Activated gamma-delta T cell treated with anti-CD3 and anti-CD28 coated beads, Interleukin-2, amount 50 U/mL, for 16 hours (primary cell): ENCODE measurements at places on chromosomes 2 and 18.

DNA sequence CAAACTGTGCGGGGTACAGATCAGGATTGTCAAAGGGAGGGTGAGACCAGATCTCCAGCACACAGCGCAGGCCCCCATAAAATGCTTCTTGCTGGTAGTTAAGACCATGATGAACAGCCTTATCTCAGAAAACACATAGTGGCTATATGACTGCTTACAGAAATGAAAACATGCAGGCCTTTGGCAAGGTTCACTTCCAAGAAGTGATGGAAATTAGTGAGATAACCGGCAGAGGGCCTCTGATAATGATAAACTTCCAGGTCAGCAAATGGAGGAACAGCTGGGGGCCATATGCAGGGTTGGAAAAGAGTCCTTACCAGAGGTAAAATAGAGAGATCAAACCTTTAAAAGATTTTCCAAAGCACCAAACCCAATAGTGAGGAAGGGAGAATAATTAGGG lies 46.6 kb downstream of the CFAP221 start:
- DNase-seq = no peak

DNA sequence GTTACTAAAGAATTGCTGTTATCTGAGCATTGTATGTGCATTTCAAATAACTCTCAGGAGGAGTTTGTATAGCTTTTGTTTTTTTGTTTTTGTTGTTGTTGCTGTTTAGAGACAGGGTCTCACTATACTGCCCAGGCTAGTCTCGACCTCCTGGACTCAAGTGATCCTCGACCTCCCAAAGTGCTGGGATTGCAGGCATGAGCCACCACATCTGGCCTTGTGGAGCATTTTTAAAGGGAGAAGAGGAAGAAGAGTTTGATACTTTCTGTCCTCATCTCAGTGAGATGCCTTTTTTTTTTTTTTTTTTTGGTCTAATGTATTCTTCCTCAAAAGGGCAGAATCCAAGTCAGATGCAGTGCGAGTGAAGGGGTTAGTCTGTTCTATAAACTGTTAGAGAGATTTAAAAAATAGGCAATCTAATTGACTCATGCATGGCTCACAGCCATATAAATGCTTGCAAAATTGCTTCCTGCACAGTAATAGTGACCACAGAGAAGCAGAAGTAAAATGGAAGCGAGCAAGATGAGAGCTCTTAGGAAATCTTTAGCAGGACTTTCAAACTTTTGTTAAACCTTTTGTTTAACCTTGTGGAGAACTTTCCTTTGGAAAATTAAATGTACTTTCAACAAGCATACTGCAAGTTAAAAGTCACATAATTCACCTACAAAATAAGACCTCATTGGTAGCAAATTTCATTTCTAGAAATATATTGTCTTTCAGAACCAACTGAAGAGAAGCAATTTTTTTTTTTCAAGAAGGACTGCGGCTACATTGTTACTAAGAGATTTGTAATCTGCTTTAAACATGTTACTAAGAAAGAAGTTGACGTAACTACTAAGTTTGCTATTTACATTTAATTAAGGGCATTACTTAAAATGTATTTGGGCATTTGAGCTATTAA lies 52.3 kb upstream of the ROCK1 start:
- DNase-seq = no peak

DNA sequence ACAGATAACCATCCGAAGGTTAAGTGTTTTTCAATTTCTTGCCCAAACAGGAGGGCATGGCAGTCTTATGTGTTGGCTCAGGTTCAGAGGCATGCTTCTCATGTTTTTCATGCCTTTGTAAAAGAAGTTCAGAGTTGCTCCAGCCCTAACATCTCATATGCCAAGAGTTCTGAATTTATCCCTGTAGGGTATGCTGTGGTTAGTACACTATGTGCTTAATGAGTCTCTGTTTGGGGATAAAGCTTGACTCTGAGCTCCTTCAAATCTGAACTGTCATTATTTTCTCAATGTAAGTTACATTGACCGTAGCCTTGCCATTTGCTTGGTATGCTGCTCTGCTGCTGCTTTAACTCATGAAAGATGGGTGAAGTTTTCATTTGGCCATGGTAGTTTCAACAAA lies 67.9 kb upstream of the PNPT1 start:
- DNase-seq = no peak

DNA sequence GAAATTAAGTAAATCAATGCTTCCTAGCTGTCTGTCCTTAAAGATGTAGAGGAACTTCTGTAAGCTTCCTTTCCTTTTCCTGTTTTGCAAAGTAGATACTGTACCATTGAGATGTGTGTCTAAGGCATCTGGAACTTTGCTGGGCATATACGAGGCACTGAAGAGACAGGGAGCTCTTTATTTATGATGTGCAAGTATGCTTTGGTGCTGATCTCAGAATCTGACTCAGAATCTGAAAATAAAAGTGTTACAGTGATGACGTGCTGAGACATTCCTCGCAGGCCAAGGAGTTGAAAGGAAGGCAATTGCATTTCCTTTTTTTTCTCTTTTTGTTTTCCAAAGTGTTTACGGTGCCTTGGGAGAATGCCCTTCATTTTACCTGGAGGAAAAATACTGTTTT lies 230.9 kb upstream of the RGPD4 start:
- DNase-seq = no peak

GRCh38 chr2:219918944-219919343 lies 291.5 kb downstream of the SLC4A3 start:
- DNase-seq = no peak
